ENCODE measurements at places on chromosomes 2 and 18.

DNA sequence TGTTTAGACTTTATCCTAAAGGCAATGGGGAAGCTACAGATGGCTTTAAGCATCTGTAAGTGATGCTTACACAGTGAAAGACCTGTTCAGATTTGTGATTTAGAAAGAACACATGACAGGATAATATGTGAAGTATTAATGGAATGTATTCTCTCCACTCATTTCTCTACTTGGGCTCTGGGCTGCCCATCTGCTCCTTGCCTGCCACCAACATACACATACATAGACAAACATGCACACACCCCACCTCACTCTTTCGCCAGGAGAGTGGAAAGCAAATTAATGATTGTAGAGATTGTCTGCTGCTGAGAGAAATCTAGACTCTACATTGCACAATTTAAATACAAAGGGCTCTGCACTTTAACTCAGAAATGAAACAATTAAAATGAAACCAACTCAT lies 61.0 kb upstream of the NFE2L2 start:
- no peak for DNase-seq

GRCh38 chr2:212528106-212528856 lies 10.3 kb downstream of the ERBB4 start:
- no peak for DNase-seq

- no peak for DNase-seq
These were observed 249.6 kb downstream of the MTX2 start for GRCh38 chr2:176518823-176519222.

DNA sequence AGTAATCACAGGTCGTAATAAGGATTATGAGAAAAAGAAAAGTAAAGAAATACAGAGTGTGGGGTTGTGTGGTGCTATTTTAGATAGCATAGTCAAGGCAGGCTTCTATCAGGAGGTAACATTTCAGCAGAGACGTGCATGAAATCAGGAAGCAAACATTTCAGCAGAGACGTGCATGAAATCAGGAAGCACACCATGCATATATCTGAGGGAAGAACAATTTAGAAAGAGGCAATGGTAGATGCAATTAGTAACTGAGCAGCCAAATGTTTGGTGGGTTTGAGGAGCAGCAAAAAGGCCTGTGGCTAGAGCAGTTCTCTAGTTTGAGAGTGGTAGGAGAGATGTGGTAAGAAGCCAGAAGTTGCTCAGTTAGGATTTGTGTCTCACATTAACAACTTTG lies 713.7 kb downstream of the ADCYAP1 start:
- no peak for DNase-seq

GRCh38 chr2:214377286-214377624 lies 33.6 kb upstream of the VWC2L start:
- DNase-seq = no peak

DNA sequence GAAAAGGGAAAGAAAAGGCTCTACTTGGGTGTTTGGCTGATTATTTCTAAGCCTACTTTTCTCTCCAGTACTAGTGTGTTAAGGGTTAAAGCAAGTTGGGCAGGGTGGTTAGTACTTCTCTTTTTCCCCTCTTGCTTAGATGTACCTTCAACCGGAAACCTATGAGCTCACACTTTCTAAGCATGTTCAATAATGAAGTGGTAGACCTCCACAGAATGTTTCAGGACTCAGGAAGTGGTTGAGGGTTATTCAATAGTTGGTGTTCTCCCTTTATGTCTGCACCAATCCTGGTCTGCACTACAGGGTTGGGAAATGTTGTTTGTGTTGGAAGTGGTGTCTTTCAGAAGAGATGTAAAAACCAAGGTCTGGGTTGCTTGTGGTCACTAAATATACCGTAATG lies 137.1 kb downstream of the ZEB2 start:
- no peak for DNase-seq

DNA sequence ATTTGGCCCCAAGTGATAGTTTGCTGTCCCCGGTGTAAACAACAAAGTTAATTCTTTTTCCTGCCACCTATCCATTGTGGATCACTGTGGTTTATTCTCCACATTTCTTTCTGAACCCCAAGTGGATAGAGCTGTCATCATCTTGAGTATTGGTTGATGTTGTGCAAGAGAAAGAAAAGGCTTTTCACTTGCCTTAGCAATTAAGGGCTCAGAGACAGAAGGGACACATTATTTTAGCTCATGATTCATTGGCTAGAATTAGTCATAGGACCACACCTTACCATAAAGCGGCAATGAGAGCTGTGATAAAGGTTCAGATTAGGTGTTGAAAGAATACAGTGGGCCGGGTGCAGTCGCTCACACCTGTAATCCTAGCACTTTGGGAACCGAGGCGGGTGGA lies 442.1 kb upstream of the DCC start:
- DNase-seq = no peak

- no peak for DNase-seq
These were observed 21.6 kb downstream of the ASB1 start for GRCh38 chr2:238448031-238448955.

DNA sequence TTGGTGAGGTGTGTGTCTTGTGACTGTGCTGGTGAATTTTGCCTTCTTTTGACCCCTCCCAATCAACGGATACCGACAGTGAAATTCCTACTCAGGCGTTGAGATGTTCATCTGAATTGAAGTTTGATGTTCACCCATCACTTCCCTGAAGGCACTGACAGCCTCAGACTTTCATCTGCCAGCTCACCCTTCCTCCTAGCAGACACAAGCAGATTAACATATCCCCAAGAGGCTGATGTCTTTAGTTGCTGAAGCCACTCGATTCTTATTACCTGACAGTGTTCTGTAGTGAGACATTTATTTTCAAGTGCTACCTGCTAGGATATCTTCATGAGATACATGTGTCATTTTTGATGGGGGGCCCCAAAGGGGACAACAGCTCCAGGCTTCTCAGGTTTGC lies 1330.1 kb upstream of the PIK3C3 start:
- no peak for DNase-seq

- no peak for DNase-seq
These were observed 433.0 kb downstream of the ZEB2 start for GRCh38 chr2:144086965-144087364.

- DNase-seq = no peak
These were observed 14.4 kb upstream of the EGR4 start for GRCh38 chr2:73307720-73308119.

- DNase-seq = no peak
These were observed 186.8 kb upstream of the PGAP1 start for GRCh38 chr2:197113275-197113711.

DNA sequence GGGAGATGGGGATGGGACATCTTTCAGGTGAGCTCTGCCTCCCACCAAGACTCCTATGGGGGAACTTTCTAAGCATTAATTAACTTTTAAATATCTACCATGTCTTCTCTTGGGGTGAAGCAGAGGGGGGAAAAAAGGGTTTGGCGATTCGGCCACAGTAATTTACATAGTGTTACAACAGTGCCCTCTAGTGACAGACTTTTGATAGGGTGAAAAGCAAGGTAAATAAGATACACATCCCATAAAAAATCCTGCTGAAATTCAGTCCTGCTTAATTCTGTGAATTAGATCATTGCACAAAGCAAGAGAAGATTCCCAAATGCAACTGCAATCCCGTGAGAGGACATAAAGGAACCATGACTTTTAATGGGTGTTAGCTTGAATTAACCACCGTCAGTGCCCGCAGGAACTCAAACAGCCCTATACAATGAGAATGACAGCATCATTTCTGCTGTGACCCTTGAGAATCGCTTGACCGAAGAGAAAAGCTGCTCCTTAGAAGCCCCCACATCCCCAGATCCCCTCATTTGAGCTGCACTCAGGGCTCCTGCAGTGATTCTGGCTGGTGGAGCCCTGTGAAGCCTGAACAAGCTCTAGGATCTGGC lies 32.8 kb downstream of the FAM124B start:
- DNase-seq = no peak

- no peak for DNase-seq
These were observed 98.0 kb downstream of the SMAD7 start for GRCh38 chr18:48852794-48853193.

DNA sequence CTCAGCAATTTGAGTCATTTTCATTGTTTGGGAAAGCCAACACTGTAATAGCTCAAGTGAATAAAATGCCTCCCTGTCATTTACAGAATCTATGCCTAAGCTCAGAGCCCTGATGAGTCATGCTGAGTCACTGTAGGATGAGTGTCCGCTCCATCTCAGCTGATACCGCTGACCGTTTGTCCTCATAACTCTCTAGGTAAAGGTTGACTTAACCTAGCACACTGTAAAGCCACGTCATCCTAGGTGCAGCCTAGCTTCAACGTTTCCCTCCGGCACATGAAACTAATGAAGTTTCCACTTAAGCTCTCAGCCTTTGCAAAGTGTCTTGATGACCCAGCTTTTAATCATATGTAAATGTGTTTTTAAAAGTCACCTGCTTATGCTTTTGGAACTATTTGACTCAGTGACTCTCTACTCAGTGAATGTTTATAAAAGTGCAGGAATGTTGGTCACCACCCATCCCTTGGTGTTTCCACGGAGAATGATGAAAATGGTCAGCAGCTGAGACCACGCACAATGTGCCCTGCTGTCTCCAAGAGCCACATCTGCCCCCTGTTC lies 154.0 kb downstream of the PMAIP1 start:
- DNase-seq = no peak

- no peak for DNase-seq
These were observed 11.4 kb upstream of the NR4A2 start for GRCh38 chr2:156343940-156344301.

DNA sequence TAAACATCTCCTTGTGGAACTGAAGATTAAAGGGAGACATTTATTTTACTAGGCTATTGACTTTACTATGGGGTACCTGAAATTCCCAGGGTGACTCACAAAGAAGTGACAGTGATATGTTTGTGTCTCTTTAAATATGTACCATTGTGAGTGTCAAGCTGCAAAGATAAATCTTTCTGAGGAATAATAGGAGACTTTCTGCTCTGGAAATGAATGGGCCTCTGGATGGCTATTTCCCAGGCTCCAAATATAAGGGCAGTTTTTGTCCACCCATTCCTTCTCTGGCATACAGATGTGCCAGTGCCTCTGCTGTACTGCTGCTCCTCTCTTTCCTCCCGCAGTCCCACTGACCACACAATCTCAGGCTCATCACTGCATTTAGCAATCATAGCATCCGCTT lies 586.4 kb upstream of the CNTNAP5 start:
- DNase-seq = no peak

DNA sequence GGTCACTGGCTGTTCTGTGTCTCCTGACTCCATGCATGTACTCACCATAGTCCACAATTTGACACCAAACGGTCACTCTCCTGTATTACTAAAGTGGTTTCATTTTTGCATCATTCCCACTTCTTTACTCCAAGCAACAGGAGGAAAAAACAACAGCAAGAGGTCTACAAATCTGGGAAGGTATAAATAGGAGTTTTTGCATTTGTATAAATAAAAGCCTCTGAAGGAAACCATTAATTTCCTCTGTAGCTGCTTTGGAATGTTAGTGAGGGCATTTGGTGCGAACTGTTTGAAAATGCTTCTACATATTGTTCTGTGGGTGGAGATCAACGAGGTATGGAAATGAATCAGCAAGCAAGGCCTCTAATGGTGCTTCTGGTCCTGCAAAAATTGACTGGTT lies 148.5 kb upstream of the DLX2 start:
- no peak for DNase-seq

- no peak for DNase-seq
These were observed 391.0 kb upstream of the RAB12 start for GRCh38 chr18:8218197-8218596.

DNA sequence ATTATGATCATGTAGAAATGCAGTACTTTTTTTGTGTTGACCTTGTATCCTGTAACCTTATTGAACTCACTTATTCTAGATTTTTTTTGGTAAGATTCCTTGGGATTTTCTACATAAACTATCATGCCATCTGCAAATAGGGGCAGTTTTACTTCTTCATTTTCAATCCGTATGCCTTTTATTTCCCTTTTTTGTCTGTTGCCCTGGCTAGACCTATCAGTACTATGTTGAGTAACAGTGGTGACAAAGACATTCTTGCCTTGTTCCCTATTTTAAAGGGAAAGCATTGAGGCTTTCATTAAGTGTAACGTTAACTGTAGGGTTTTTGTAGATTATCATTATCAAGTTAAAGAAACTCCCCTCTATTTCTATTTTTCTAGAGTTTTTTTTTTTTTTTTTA lies 92.3 kb downstream of the LYPD1 start:
- no peak for DNase-seq

- DNase-seq = no peak
These were observed 3.2 kb upstream of the SH3RF3 start for GRCh38 chr2:109125593-109126500.

DNA sequence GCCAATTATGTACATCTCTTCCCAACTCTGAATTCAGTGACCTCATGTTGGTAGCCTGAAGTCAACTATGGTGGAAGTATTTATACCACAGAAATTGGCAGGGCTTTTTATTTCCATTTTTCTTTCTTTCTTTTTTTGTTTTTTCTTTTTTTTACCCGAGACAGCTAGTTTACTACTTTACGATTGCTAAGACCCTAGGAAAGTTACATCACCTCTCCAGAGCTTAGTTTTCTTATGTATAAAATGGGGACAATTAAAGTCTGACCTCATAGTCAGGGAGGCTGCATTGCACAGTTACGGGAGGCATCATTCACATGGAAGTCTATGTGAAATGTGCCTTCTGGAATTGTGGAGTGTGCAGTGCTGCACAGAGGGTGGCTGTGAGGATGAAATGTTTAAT lies 194.3 kb downstream of the MTX2 start:
- no peak for DNase-seq

- DNase-seq = no peak
These were observed 3.7 kb upstream of the SERTAD2 start for GRCh38 chr2:64657411-64657810.

DNA sequence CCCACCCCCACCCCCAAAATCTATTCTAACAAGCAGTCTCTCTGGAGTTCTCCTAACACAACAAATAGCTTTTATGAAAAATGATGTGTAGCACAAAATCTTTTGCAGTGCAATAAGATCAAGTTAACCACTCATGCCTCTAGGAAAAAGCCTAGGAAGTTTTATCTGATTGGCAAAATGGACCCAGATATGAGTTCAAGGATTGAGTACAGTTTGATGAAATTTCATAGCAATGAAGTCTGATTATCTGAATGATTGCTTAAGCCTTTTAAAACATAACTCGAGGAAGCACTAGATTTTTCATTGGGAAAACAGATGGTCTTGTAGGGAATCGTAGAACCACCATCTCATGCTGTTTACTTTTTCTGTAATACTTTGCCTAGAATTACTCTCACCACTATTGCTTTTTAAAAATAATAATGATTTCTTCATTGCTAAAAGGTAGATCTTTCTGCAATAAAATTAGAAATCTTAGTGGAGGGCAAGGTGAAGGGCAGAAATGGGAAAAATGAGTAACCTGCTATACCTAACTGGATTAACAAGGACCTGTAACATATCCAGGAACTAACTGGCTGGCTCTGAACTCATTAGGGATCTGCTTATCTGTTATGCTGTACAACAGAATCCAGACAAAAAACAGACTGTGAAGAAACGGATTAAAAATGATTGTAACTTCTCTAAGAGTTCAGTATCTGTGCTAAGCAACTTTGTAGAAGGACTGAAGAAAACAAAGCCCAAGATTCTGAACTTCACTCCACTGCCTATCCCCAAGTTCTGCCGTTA lies 73.7 kb upstream of the ETAA1 start:
- no peak for DNase-seq

GRCh38 chr2:113104054-113104611 lies 23.3 kb upstream of the IL1RN start:
- no peak for DNase-seq

GRCh38 chr2:134217924-134218323 lies 35.9 kb upstream of the MGAT5 start:
- no peak for DNase-seq
